Aorta (tissue), 5 donors: ENCODE measurements at places on chromosomes 12 and 14. TPM values are rescaled to one million over a fixed set of nuclear protein-coding genes. Genes with fewer than 3 reads are reported as not detected.

Gene AKAP3
- 0.50 TPM for polyA plus RNA-seq

Gene DUSP6
- 33.4 TPM for polyA plus RNA-seq

Gene LHX5
- not detected for polyA plus RNA-seq

Gene ADAM20
- 0.10 TPM for polyA plus RNA-seq

Gene TAS2R10
- polyA plus RNA-seq: not detected

Gene NELL2
- polyA plus RNA-seq: not detected

Gene PAH
- not detected for polyA plus RNA-seq

Gene WDR89
- polyA plus RNA-seq: 5.6 TPM

Gene BCL11B
- 0.13 TPM for polyA plus RNA-seq

Gene FZD10
- polyA plus RNA-seq: 0.75 TPM

Gene RAB5B
- 86.2 TPM for polyA plus RNA-seq

Gene TPPP2
- not detected for polyA plus RNA-seq

Gene KRT4
- polyA plus RNA-seq: 3.9 TPM

Gene FOXN4
- not detected for polyA plus RNA-seq

Gene IFNG-AS1
- polyA plus RNA-seq: not detected

Gene HOXC9
- polyA plus RNA-seq: 0.38 TPM

Gene TRPV4
- polyA plus RNA-seq: 0.08 TPM

Gene TTC5
- polyA plus RNA-seq: 4.3 TPM

Gene VTI1B
- 140 TPM for polyA plus RNA-seq

Gene SUPT16H
- 40.6 TPM for polyA plus RNA-seq

Gene ACRBP
- polyA plus RNA-seq: 0.25 TPM

Gene EPYC
- not detected for polyA plus RNA-seq

Gene ZDHHC22
- not detected for polyA plus RNA-seq

Gene AMN
- polyA plus RNA-seq: 8.8 TPM

Gene GPR84
- polyA plus RNA-seq: not detected

Gene TRMT5
- 1.6 TPM for polyA plus RNA-seq

Gene MIP
- polyA plus RNA-seq: not detected

Gene NTS
- polyA plus RNA-seq: not detected

Gene POTEG
- polyA plus RNA-seq: not detected

Gene TAS2R30
- polyA plus RNA-seq: 0.08 TPM

Gene ADAM21
- not detected for polyA plus RNA-seq

Gene MYF5
- polyA plus RNA-seq: not detected

Gene TMTC1
- polyA plus RNA-seq: 23.9 TPM

Gene HNF1A
- 0.18 TPM for polyA plus RNA-seq

Gene GZMH
- polyA plus RNA-seq: 2.6 TPM

Gene KCNH3
- polyA plus RNA-seq: 0.31 TPM

Gene TAS2R13
- polyA plus RNA-seq: not detected

Gene CLEC7A
- 4.8 TPM for polyA plus RNA-seq

Gene OAS1
- polyA plus RNA-seq: 3.8 TPM

Gene CEBPE
- polyA plus RNA-seq: 0.13 TPM

Gene KRT78
- 0.10 TPM for polyA plus RNA-seq

Gene OXA1L
- 123 TPM for polyA plus RNA-seq

Gene SLC6A12
- not detected for polyA plus RNA-seq

Gene HOXC6
- polyA plus RNA-seq: 3.3 TPM

Gene SLC38A4
- polyA plus RNA-seq: 0.03 TPM

Gene SPTB
- 1.5 TPM for polyA plus RNA-seq

Gene GRIN2B
- not detected for polyA plus RNA-seq

Gene OR4K1
- 0.50 TPM for polyA plus RNA-seq

Gene OTOGL
- polyA plus RNA-seq: not detected

Gene GPR65
- polyA plus RNA-seq: 1.9 TPM

Gene FAR2
- 1.9 TPM for polyA plus RNA-seq

Gene C12orf54
- 2.5 TPM for polyA plus RNA-seq

Gene GPRC5D
- not detected for polyA plus RNA-seq

Gene GPR135
- 0.50 TPM for polyA plus RNA-seq

Gene ACACB
- polyA plus RNA-seq: 8.4 TPM

Gene MMP17
- polyA plus RNA-seq: 1.0 TPM
